ENCODE measurements at places on chromosomes 7 and 10.

GRCh38 chr10:49359349-49360270, 36.3 kb downstream of the DRGX start:
- no peak for DNase-seq

GRCh38 chr7:2529161-2530070, 9.8 kb downstream of the LFNG start:
- DNase-seq, result peak; percentile 48

- no peak for DNase-seq
Measured at GRCh38 chr7:516606-517456, 2.8 kb downstream of the PDGFA start.

DNA sequence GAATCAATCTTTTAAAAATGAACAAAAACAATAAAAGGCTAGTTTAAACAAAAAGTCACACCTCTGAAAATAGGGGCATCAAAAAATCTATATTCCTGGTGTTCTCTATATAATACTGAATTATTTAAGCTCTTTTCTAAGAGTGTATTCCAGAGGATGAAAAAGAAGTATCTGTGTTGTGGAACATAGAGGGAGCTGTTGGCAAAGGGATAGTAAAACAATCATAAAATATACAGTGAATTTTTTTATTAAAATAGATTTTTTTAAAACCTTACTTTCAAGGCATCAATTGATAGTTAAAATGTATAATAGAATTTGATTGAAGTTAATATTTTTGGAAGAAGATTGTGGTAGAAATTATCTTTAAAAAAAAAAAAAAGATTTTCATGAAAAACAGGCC, 1409.1 kb upstream of the CELF2 start:
- no peak for DNase-seq

GRCh38 chr10:51694086-51694768, 5.2 kb downstream of the CSTF2T start:
- DNase-seq, result no peak

- no peak for DNase-seq
Measured at GRCh38 chr7:138625084-138625848, 75.9 kb downstream of the SVOPL start.

GRCh38 chr7:138945154-138945553, 36.0 kb downstream of the KIAA1549 start:
- no peak for DNase-seq

GRCh38 chr10:128150561-128150960, 24.3 kb upstream of the MKI67 start:
- DNase-seq, result no peak

All from stimulated activated naive CD4-positive, alpha-beta T cell treated with Interleukin-2 at 50 U/mL for 16 hours (primary cell).